ENCODE measurements at places on chromosomes 13 and 19.
A peak's percentile ranks its signal among the peaks of the same experiment; 100 is the strongest.

- no peak for DNase-seq
Measured at GRCh38 chr13:88196106-88196505, 524.9 kb downstream of the SLITRK5 start.

DNA sequence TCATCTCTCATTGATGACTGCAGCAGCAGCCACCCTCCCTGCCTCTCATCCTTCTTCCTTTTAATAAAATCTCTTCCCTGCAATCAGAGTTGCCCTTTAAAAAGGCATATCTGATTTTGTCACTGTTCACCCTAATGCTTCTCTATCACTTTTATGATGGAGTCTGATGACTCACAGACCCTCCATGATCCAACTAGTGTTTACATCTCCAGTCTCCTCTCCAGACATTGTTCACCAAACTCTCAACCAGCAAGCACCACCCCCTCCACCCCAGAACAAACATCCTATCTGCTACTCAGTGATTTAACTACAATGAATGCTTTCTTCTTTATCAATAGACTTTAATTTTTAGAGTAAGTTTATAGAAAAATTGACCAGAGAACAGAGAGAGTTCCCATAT lies 59.5 kb downstream of the TNFSF11 start:
- no peak for DNase-seq

DNA sequence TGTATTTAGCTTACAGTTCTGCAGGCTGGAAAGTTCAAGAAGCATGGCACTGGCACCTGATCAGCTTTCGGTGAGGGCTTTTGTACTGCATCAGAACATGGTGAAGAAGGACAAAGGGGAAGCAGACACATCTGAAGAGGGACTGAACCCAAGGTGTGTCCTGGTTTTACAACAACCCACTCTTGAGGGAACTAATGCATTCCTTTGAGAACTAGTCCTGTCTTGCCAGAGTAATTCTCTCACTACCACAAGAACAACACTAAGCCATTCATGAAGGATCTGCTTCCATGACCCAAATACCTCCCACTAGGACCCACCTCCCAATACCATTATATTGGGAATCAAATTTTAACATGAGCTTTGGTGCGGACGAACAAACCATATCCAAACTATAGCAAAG lies 93.6 kb downstream of the RFC3 start:
- no peak for DNase-seq

DNA sequence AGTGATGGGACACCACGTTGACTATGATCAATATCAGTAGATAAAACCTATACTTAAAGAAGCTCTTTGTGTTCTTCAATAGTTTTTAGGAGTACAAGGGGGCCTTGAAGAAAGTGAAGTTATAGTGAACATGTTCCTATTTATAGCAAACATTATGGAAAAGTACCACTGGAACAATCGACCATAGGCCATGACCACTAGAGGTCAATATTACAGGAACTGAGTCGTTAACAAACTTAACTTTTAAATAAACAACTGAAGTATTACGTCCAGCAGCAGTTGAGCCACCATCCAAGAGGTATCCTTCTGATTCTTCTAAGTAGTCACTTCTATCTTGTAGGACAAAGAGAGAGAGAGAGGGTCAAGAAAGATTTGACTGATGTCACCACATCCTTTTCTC lies 391.0 kb upstream of the SLITRK5 start:
- no peak for DNase-seq

- DNase-seq = peak; percentile 54
Measured at GRCh38 chr19:6424195-6424938, at the start of gene KHSRP. TSS of gene KHSRP (minus strand) at chr19:6424811. CDS start at chr19:6424701, 110 bp downstream.

GRCh38 chr13:20272588-20273171 lies 40.6 kb upstream of the GJB6 start:
- DNase-seq = no peak

GRCh38 chr13:31878495-31878894 lies 139.2 kb downstream of the RXFP2 start:
- no peak for DNase-seq

- no peak for DNase-seq
Measured at GRCh38 chr19:10203686-10204085, 8.9 kb upstream of the DNMT1 start.

- no peak for DNase-seq
Measured at GRCh38 chr13:46179491-46179908, 2.5 kb downstream of the LCP1 start.

All from NCI-H1105 (cell line).